ENCODE measurements at places on chromosomes 6 and 20.

- DNase-seq, result no peak
Observed at GRCh38 chr6:31547727-31548543, 527 bp downstream of the NFKBIL1 start.

GRCh38 chr6:100617633-100618350, 153.1 kb upstream of the SIM1 start:
- DNase-seq, result no peak

DNA sequence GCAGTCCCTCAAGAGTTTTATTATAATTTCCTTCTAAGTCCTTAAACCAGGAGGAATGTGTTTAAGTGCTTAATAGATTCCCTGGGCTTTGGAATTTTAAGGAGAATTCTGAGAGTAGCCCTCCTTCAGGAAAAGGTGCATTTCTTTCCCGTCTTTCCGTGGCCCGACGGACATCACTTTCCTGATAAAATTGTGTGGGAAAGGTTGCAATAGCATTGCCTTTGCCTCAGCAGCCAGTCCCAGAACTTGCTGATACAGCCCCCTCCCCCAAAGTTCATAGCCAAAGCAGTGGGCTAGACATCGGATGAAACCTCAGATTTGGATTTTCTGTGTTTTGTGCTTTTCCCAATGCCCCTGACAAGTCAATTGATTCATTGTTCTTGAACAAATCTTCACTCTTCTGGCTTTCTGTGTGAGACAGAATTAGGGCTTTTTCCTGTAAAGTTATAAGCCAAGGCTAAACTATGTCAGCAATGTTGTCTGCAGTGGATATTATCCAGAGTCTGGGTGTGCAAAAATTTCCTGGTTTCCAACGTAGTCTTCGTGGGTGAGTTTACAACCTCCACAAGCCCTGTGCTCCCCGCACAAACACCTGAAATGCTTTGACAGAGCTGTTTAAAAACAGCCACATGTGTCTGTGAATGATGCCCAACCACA, 1.1 kb upstream of the SMOC2 start:
- no peak for DNase-seq

- DNase-seq, result no peak
Observed at GRCh38 chr6:144346719-144347447, 61.7 kb downstream of the UTRN start.

DNA sequence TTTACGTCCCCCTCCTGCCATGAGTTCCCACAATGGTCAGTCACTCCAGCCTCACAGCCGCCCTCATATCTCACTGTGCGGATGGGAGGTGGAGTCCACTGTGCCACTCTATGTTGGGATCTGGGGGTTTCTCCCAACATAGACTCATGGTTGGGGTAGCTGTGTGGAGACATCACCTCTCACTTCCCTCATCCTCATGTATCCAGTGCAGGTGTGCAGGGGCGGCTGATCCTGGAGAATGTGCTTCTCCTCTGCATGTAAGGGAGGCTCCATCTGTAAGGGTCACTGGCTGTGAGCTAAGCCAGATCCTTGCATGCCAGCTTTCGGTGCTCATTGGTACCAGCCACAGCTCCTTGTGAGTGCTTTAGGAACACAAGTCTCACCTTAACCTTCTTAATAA, 400.8 kb downstream of the CDH26 start:
- no peak for DNase-seq

DNA sequence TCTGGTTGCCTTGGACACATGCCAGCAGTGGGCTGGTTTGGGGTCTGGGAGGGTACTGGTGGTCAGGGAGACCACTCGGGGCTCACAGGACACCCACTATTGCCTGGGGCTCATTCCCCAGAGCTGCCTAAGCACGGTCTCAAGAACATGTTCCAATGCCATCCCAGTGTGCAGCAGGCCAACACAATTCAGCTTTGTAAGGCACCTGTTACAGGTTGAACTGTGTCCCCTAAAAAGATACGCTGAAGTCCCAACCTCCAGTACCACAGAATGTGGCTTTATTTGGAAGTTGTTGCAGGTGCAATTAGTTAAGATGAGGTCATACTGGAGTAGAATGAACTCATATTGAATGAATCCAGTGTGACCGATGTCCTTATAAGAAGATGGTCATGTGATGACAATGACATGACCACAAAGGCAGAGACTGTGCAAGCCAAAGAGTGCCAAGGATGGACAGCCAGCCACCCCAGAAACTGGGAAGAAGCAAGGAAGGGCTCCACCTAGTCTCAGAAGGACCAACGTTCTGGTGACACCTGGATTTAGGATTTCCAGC, 13.5 kb upstream of the MAS1 start:
- no peak for DNase-seq

DNA sequence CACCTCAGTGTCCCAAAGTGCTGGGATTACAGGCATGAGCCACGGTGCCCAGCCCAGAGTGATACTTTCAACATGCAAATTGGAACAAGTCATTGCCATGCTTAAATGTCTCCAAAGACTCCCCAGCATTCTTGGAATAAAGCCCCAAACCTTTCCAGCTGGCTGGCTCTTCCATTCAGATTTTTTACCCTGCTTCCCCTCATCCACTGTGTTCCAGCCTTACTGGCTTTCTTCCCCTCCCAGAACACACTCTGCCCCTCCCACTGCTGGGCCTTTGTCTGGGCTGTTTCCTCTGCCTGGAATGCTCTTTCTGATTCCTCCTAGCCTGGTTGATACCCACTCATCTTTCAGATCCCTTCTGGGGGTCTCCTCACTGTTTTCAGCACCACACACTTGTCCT, 40.1 kb upstream of the NNAT start:
- no peak for DNase-seq

- no peak for DNase-seq
Observed at GRCh38 chr6:167721291-167721690, 105.4 kb upstream of the AFDN start.

GRCh38 chr20:43665466-43666176, 1.3 kb upstream of the MYBL2 start:
- no peak for DNase-seq

DNA sequence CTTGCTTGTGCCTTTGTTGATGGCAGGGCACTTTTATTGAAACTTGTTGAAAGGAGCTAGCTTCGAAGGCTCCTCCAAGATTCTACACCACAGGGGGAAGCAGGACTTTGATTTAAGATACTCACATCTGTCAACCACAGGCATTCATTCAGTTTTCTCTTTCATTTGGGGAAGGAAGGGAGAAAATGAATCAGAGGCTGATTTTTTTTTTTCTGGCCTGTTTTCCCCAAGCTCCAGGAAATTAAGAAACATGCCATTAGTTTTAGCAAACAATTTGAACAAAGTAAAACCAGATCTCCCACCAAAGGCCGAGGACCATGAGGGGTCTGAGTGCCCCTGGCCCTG, 8.7 kb upstream of the APCDD1L start:
- DNase-seq, result no peak

DNA sequence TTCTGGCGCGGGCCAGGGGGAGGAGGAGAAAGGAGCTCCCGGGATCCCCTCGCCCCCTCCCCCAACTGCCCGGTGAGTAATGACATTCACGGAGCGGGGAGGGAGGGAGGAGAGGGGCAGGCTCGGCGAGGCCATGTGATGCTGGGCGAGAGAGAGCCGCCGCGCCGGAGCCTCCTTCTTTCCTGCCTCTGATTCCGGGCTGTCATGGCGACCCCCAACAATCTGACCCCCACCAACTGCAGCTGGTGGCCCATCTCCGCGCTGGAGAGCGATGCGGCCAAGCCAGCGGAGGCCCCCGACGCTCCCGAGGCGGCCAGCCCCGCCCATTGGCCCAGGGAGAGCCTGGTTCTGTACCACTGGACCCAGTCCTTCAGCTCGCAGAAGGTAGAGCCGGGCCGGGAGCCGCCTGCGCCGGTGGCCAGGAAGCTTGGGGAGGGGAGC, at the start of gene GDAP1L1:
Gene GDAP1L1 (plus strand): TSS at position 178 of the 441 bp plus-strand sequence. CDS start 27 bp downstream, at position 205.
- DNase-seq, result no peak

DNA sequence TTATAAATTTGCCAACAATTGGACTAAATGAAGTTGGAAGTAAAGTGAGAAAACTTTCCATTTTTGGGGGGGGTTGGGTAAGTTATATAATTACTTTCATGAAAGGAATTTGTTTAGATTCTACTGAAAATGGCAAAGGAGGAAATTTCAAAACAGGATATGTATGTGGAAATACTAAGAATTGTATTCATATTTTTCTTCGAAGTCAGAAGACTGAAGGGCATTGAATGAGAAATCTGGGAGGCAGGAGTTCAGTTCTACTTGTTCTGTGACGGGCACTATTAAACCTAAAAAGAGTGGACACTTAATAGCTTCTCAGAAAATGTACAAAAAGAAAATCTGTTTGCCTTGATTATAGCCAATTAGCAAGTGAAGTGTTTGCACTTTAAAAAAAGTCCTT, 114.7 kb downstream of the PRIM2 start:
- peak; percentile 62 for DNase-seq

DNA sequence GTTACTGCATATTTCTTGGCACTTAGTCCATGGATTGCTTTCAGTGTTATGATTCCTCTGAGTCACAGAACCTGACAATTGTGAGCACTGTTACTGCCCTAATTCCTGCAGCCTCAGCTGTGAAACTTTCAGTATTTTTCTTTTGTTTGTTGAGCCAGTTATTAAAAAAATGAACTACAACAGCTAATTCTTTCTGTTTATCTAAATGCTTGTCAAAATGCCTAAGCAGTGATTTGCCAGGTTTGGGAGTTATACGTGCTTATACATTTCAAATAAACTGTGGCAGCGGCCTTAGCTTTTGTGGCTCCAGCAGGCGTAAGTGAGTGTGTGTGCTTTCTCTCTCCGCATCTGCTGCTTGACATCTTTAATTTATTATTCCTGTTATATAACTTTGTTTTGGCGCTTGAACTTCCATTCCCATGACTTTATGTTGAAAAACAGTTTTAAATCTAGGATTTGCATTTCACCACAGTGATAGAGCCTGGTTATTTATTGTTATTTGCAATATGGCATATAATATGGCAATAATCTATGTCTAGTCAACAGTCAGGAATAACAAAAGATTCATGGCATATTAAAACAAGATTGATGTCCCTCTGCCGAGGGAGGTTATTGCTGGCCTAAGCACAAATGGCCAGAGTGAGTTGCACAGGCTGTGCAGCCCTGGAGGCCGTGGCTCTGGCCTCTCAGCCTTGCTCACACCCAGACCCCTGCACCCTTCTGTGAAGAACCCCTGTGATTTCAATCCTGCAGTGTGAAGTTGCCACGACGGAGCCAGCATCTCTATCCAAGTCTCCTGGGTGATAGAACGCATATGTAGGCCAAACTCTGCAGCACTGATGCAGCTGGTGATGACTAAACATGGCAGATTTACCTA, 303.4 kb downstream of the THBS2 start:
- DNase-seq, result no peak

- DNase-seq, result no peak
Observed at GRCh38 chr6:1390133-1390945, 963 bp downstream of the FOXF2 start.

- DNase-seq, result no peak
Observed at GRCh38 chr6:42441697-42442081, 10.0 kb downstream of the TRERF1 start.

- peak; percentile 75 for DNase-seq
Observed at GRCh38 chr6:159979136-159979874, 10.4 kb downstream of the IGF2R start.

DNA sequence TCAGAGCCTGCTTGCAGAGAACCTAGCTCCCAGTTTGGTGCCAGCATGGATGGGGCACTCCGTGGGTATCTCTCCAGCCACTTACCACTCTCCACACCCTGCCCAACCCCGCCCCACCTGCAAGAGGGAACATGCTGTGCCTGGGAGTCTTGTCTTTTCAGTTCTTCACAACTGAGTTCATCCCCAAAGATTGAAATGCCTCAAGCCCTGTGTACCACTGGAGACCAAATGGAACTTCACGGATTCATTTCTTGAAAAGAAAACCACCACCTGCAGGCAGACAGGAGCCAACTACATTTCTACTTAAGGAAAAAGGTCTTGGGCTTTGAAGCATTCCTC, 50.1 kb downstream of the TRERF1 start:
- no peak for DNase-seq

- DNase-seq, result no peak
Observed at GRCh38 chr6:77341058-77341986, 122.0 kb downstream of the HTR1B start.

DNA sequence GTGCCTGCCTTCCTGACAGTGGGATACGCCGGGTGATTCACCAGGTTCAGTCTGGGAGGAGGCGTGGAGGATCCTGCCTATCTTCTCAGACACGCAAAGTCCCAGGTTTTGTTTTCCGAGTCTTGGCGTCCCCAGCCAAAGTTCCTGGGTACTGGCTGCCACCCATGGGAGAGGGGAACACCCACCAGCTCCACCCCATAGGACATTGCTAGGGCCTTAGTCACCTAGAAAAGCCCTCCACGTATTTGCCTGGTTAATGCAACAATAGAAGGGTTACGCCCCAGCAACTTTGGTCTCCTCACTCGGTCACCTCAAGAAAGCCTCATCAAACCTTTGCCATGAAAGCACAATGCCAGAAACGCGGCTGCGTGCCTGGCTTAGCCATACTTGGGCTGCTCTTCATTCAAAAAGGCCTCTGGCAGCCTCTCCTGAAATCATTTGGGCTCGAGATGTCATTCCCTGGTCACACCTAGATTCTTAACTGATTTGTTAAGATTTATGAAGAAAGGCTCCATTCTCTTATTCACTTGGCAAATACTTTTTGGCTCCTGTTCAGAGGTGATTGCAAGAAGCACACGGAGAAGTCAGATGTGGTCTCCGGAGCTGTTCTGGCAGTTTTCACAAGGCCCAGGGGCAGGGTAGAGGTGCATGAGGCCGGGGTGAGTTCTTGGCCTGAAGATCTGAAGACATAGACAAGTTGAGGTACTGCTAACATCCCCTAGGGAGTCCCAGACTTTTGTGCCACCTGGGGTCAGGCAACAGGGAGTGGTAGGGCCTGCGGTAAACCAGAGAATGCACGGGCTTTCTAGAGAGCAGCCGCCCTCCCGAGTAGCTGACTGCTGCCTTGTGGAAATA, 35.5 kb upstream of the ZNF133 start:
- DNase-seq, result no peak

- DNase-seq, result no peak
Observed at GRCh38 chr20:37310951-37311350, 21.5 kb downstream of the MANBAL start.

GRCh38 chr6:97885325-97885724, 602.3 kb upstream of the MMS22L start:
- no peak for DNase-seq

- no peak for DNase-seq
Observed at GRCh38 chr20:48051794-48052474, 266.7 kb upstream of the SULF2 start.

DNA sequence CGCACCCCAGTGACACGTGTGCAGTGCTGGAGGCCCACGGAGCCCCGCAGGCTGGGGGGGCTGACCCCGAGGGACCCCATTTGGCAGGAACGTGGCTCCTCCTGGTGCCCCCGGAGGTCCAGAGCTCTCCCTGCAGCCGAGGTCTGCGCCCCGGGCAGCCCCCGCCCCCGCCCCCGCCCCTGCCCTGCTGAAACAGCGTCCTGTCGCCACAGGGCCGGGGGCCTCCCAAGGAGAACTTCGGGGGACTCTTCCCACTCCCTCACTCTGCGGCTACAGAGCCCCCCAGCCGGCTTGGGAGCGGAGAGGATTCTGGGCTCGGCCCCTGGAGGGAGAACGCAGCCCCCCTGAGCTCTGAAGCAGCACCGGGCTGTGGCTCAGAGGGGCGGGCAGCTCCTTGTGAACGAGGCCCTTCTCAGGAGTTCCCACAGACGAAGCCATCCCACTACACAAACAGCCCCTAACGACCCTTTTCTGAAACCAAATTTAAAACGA, 115.2 kb downstream of the DLL1 start:
- DNase-seq, result no peak

All from GF-D8 (cell line).